ENCODE measurements at places on chromosomes 4 and X. TPM values are rescaled to one million over a fixed set of nuclear protein-coding genes. Genes with fewer than 3 reads are reported as not detected.

DNA sequence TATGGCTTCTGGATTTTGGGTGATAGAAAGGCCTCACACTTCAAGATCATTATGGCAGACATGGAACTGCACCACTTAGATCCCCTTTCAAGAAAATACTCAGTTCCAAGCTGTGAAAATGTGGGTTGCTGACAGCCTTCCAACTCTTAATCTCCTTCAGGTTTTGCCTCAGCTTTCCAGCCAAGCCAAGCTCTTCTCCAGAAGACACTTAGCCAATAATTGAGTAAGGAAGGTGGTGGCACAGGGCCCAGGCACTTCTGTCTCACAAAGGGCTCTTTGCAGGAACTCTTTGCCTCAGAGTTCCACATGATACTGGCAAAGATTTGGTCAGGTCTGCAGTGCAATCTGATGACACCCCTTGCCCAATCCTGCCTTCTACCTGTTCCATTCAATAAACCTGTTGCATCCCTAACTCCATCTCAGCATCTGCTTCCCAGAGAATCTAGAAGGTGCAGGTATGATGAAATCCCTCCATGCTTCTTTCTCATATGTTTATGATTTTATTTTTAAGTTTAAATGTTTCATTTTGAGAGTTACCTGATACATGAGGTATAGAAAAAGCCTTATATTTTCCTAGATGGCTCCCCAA, 30.6 kb downstream of the ANXA5 start:
- no peak for DNase-seq

DNA sequence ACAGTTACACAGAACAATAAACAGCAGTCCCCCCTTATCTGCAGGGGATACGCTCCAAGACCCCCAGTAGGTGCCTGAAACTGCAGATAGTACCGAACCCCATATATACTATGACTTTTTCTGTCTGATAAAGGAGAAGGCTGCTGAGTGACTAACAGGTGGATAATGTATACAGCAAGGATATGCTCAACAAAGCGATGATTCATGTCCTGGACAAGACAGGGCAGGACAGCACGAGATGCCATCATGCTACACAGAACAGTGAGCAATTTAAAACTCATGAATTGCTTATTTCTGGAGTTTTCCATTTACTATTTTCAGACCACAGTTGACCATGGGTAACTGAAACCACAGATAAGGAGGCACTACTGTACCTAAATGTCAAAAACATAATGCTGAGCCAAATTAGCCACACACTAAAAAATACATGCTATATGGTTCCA, 76.1 kb downstream of the MANBA start:
- DNase-seq: no peak

GRCh38 chr4:111934314-111934713, 210.9 kb upstream of the FAM241A start:
- peak; percentile 4 for DNase-seq

DNA sequence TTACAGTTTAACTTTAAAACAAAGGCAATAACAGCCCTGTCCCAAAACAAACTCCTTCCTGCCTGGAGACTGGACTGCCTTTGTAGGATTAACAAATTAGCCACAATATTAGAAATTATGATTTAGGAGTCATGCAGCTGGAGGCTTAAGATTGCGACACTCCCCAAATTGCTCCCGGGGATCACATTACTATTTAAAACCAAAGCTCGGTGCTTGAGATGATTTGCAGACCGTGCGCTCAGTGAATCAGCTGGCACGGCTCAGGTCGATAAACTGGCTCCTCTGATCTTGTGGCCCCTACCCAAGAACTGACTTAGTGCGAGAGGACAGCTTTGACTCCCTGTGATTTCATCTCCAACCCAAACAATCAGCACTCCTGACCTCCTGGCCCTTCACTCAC, 829.3 kb downstream of the NLGN4X start:
- no peak for DNase-seq

- no peak for DNase-seq
These were observed 62.6 kb downstream of the CASP6 start for GRCh38 chr4:109640644-109641043.

GRCh38 chrX:131987252-131987651, 35.9 kb upstream of the STK26 start:
- no peak for DNase-seq

DNA sequence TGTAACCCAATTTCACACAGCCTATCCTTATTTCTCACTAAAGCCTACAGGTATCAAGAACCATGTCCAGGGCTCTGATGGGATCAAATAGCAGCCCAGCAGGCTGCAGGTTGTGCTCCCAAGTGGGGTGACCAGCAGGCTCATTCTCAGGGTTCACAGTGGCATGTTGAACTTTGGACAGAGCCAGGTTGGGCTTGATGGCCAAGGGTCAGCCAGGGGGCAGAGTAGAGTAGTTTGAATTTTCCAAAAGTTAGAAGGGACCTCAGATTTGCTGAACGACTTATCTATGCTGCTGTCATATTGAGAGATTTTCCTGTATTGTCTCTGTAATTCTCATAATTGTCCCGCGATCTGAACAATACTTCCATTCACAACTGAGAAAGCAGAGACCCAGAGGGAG, 310.8 kb upstream of the BOD1L1 start:
- no peak for DNase-seq

DNA sequence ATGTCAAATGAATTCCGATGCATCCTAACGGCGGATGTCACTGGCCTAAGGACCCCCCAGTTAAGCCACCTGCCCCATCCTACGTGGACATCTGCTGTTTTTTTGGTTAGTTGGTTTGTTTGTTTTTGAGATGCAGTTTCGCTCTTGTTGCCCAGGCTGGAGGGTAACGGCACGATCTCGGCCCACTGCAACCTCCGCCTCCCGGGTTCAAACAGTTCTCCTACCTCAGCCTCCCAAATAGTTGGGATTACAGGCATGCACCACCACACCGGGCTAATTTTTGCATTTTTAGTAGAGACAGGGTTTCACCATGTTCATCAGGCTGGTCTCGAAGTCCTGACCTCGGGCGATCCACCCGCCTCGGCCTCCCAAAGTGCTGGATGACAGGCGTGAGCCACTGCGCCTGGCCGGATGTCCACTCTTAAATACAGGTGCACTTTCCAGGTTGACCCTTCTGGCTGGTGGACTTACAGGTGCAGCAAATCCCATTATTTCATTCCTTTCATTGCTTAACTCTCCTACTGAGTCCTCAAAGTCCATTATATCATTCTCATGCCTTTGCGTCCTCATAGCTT, 206.2 kb downstream of the CRLF2 start:
- DNase-seq: no peak

GRCh38 chrX:105618393-105619101, 203.8 kb upstream of the NRK start:
- DNase-seq: no peak

GRCh38 chr4:137676357-137676998, 144.2 kb upstream of the PCDH18 start:
- DNase-seq: no peak

- DNase-seq: no peak
These were observed 15.7 kb upstream of the DUSP21 start for GRCh38 chrX:44828008-44828605.

DNA sequence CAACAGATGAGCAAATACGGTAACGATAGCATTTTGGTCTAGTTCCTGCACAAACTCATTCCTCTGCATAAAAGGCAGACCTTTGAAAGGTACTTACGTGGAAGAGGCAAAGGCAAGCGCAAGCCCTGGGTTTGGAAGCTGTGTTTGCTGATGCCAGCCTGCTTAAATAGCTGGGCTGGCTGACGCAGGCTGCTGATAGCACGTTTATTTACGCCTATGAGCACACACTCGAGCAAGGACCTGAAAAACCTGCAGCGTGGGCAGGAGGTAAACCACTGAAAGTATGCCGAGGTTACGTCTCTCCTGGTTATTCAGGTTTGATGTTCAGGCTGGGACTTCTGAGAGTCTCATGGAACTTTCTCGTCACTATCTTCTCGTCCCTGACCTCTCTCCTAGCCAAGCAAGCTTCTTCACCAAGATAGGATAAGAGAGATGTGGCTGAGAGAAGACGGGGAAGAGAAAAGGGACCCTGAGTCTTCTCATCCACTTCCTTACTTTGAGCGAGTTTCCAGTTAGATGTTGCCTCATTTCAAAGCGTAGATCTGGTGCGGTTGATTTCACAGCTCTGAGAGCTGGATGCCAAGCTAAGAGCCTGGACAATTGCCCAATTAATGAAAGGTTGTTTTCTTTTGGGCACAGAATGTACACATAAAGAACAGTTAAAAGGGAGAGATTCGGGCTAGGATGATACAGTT, at the start of gene HOPX:
HOPX (minus strand) TSS at position 139 of the 695 bp plus-strand sequence. CDS start 23,480 bp downstream, outside the sequence.
- no peak for DNase-seq

- no peak for DNase-seq
These were observed 50.2 kb downstream of the GPRIN3 start for GRCh38 chr4:89257376-89257775.

GRCh38 chr4:150038335-150039076, 39.7 kb upstream of the DCLK2 start:
- DNase-seq: no peak

GRCh38 chr4:176400816-176401461, 81.2 kb downstream of the SPCS3 start:
- DNase-seq: no peak

DNA sequence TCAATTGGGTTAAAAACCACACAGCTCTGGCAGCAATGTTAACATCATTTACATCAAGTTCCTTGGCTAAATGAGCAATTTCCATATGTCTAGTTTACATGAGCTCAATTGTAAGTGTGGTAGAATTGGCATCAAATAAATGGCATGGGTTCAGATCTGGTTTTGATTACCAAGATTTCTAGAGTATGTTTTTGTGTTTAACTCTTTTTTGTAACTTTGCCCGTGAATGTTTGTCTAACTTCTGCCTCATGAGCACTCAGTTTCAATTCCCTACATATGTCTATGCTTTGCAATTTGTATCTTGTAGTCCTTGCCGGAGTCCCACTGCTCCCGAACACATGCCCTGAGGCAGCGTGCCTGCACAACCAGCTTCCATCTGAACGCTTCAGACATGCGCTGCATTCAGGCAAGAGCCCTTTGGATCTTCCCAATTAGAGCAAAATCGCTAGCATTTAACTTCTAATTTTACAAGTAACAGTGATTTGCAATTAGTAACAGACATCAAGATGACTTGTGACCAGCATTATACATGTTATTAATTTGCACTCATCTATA, 644.4 kb downstream of the TRIML1 start:
- no peak for DNase-seq

- DNase-seq: no peak
These were observed 1263.6 kb downstream of the C4orf33 start for GRCh38 chr4:130359542-130359941.

DNA sequence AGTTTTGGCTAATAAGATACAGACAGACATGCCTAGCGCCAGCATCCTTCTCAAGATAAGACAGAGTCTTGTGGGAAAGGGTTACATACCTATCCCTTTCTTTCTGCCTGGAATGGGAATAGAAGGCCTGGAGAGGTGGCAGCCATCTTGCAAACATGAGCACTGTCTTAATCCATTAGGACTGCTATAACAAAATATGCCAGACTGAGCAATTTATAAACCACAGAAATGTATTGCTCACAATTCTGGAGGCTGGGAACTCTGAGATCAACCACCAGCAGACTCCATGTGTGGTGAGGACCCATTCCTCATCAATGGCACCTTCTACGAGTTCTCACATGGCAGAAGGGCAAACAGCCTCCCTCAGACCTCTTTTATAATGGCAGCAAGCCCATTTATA, 26.5 kb upstream of the NEIL3 start:
- no peak for DNase-seq

DNA sequence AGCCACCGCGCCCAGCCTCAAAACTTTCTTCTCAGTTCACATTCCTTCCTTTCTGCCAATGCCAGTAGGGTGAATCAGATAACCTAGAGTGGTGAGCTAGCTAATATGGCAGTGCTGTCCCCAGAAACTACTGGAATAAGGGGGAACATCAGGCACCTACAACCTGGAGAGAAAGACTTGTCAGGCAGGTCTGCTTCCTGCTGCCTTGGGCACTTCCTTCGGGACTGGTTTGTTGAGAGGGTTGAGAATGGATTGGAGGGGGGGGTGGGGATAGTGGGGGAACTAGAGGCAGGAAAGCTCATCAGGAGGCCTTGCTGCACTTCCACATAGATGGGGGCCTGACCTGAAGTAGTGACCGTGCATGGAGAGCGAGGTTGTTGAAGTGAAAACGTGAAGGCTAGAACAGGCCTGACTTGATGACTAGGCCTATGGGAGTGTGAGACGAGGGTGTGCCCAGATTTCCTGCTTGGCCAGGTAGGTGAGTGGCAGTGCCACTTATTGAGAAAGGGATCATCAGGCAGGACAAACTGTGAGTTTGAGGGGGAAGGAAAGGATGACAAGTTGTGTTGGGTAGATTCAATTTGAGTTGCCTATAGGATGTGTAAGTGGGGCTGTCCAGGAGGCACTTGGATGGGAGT, 33.4 kb downstream of the SLC25A5 start:
- DNase-seq: no peak

GRCh38 chr4:9825049-9825448, 43.6 kb downstream of the DRD5 start:
- DNase-seq: peak; percentile 43

GRCh38 chr4:152848508-152848907, 68.8 kb downstream of the ARFIP1 start:
- DNase-seq: no peak

DNA sequence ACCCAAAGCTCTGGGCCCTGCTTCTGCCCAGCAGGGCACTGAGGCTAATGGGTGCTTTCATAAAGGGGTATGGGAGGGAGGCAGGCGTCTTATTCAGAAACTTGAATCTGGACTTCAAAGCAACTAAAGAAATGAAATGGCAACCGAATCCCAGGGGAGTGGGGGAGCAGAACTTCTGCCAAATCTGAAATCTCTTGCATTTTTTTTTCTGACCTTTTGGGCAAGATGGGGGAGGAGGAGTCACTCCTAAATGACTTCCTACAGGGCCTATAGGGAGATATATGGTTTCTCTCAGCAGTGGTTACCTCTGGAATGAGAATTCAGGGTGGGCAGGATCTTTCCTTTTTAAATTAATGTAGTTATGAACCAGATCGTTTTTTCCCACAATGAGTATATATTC, 30.6 kb upstream of the KIAA1210 start:
- no peak for DNase-seq

DNA sequence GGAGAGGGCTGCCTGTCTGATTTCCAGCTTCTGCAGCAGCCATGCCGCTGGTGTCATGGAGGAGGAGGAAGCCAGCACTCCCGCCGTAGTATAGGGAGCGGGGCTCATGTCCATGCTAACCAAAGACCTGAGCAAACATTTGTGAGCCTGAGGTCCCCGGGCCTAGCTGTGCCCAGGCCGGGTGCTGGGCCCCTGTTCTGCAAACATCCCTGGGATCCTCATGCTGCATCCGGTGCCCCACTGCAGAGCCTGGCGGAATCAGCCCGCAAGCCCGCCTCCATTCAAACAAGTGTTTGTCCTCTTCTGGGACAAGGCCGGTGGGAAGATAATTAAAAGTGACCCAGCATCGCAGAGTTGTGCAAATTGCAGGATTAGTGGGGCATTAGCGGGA, 106.3 kb downstream of the SORCS2 start:
- DNase-seq: no peak

SLITRK4 gene
- 1.1 TPM for total RNA-seq

PRKX gene
- total RNA-seq: 15.3 TPM

EXOC1L gene
- not detected for total RNA-seq

SUPT20HL1 gene
- under 0.01 TPM for total RNA-seq

NAT8L gene
- total RNA-seq: 0.81 TPM

SLC9B2 gene
- 22.6 TPM for total RNA-seq

KCND1 gene
- 3.0 TPM for total RNA-seq

ADGRG4 gene
- total RNA-seq: under 0.01 TPM
